Activated T-helper 9 cell treated with anti-CD3 and anti-CD28 coated beads, Interleukin-2, amount 50 U/mL, for 16 hours (primary cell): ENCODE measurements at places on chromosomes 11 and 22.

- no peak for DNase-seq
Measured at GRCh38 chr11:111981270-111981669, 43.9 kb upstream of the DLAT start.

GRCh38 chr11:535210-535518 is 212 bp downstream of the HRAS start:
- no peak for DNase-seq

- no peak for DNase-seq
Measured at GRCh38 chr22:23405366-23405851, 174.7 kb downstream of the IGLL1 start.

DNA sequence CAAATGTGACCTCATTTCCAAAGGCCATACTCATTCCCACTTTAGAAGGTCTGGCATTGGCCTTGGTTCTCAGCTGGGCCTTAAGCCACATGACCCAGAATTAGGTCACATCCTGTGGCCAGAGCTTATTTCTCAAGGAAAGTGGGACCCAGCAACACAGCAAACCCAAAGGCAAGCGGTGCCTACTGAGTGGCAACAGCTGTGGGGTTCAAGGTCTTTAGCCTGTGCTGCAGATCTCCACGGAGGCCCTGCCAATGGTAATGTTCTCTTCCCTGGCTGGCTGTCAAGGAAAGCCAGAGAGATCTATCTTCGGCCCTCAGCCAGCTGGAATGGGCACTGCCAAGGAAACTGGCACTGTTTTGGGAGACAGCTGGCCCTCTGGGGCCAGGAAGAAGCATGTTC is 41.5 kb upstream of the TP53I11 start:
- no peak for DNase-seq

- no peak for DNase-seq
Measured at GRCh38 chr11:70876685-70877084, 375.7 kb downstream of the SHANK2 start.

DNA sequence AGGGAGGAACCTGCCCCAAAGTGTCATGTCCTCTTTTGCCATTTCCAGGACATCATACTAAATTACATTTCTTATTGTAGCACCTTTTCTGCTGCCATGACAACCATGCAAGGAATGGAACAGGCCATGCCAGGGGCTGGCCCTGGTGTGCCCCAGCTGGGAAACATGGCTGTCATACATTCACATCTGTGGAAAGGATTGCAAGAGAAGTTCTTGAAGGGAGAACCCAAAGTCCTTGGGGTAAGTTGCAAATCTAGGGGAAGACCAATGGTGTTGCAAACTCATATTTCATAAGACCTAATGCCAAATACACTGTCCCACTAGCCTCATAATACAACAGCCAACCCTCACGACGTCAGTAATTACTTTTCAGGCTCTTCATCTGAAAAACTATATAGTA is 11.7 kb downstream of the MS4A4A start:
- DNase-seq = no peak

- no peak for DNase-seq
Measured at GRCh38 chr22:48893288-48894063, 934.2 kb downstream of the BRD1 start.

GRCh38 chr11:33452836-33453624 is 195.8 kb downstream of the HIPK3 start:
- DNase-seq = no peak

DNA sequence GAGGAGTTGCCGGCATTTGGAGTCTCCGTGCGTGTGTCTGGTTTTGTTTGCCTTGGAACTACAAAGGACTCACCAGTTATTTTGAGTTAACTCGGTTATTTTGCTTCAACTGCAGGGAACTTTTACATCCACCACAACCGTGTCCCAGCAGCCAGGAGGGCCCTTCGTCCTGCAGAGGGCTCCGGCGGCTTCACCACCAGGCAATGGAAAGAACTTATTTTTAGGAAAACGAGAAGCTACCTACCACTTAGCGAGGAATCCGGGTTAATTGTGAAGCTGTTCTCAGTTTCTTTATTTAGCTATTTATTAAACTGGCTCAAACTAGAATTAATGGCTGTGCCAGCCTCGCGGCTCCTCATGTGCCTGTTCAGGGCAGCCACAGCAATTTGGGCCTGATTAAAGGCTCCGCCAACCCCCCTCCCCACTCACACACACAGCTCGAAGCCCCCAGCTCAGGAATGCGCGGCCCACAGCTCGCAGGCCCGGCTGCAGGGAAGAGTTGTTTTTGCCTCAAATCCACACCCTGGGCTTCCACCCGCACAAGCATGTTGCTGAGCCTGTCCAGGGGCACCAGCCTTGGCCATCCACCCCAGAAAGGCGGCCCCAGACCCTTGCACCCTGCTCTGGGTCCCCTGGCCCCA is 55.9 kb upstream of the FGF3 start:
- DNase-seq = no peak

GRCh38 chr22:23402275-23403151 is 177.6 kb downstream of the IGLL1 start:
- peak; percentile 22 for DNase-seq

DNA sequence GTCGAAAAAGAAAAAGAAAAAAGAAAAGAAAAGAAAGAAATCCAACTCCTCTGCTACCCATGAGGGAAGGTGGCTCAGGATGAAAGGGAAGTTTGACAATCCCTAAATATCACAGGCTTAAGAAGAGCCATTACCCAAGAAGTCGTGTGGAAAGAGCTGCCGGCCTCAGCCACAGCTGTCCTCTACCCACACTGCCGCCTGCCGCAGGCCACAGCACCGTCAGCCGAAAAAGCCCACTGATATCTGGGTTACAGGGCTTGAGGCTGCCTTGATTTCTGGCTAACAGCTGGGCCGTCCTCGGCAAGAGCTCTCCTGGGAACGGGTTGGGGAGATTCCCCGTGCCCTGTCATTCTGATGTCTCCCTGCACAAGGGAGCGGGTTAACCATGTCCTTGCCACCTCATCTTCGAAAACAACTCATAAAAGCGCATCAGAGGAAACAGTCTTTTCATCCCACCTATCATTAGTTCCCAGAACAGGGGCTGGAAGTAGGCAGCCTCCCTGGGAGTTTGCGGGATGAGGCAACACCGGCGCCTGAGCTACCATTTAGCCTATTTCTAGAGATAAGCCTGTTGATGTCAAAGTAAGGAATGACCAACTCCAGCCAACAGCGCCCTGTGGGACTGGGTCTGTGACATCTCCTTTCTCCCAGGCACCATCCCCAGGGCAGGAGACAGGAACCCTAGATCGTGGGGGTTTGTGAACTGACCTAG is 21.8 kb upstream of the SNX32 start:
- no peak for DNase-seq

GRCh38 chr11:79708319-79708932 is 267.6 kb upstream of the TENM4 start:
- no peak for DNase-seq

DNA sequence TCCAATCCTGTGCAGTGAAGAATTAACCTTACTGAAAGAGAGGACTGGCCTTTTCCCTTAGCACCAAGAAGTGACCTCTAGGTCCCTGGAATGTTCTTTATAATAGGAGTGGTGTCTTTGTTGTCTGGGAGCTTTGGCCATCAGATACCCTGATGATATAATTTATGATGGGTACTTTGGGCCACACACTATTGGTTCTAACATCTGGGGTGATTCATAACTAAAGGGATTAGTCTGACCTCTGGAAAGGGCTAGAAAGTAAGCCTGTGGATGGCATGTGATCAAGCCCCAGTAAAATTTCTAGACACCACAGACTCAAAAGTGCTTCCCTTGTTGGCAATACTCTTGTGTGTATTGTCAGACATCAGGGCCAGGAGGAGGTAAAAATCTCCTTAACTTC is 891.2 kb downstream of the KCNA4 start:
- no peak for DNase-seq

DNA sequence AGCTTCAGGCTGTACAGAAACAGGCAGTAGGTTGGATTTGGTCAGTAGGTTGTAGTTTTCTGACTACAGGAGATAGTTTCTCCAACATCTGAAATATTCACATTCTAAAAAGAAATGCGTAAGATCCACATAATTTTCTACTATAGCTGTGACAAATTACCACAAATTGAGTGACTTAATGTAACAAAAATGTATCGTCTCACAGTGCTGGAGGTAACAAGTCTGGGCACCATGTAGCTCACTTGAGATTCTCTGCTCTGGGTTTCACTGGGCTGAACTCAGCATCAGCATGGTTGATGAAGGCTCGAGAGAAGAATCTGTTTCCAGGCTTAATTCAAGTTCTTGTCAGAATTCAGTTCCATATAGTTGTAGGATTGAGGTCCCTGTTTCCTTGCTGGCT is 350.9 kb upstream of the CCDC179 start:
- DNase-seq = no peak

DNA sequence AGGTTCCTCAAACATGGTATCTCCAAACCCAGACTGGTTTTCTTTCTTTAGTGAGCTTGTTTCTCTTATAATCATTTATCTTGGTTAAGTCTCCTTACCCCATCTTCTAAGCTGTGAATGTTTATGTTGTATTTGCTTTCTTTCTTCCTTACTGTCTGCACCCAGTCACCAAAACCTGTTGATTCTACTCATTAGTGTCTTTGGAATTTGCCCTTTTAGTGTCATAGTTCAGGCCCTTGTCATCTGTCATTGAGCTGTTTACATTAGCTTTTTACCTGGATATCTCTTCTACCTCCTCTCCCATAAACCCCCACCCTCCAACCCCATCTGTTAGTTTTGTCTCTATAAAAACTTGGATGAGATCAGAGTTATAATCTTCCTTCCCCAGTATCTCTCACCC is 59.9 kb downstream of the AMOTL1 start:
- DNase-seq = no peak

GRCh38 chr22:20645954-20646353 is 128.0 kb upstream of the SERPIND1 start:
- no peak for DNase-seq

- no peak for DNase-seq
Measured at GRCh38 chr11:100637706-100638105, 49.4 kb upstream of the ARHGAP42 start.

GRCh38 chr22:39457556-39458443 is 988 bp downstream of the MGAT3 start:
- no peak for DNase-seq

- DNase-seq = no peak
Measured at GRCh38 chr11:110519796-110520195, 90.0 kb downstream of the FDX1 start.

DNA sequence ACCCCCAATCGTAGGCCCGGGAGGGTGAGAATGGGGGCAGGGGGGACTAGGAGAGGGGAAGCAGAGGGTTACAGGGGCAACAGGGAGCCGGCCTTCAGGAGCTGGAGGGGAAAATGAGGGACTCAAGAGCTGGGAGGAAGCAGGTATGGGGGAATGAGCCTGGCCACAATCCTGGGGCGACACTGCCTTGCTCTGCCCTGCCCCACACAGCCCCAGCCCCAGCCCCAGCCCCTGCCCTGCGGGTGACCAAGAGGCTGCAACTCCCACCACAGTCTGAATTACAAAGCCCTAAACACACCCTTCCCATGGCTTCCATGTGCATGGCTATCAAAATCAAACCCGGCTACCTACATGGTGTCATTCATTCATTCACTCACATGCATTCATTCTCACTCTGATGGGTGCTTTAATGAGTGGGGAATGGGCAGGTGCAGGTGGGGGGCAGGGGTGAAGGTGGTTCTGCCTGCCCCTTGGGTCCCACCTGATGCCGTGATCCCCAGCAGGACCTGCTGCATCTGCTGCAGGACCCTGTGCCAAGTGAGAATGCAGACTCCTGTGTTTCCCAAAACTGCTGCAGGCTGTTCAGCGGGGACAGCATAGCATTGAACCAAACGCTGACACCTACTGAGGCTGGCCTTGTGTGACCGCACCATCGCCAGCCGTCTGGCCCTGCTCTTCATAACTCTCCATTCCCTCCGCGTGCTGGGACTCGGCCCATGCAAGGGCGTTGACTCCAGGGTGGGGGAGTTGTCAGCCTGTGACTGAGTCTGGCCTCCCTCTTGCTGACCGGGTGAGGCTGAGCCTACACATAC is 9.5 kb upstream of the LINC01488 start:
- DNase-seq = no peak

GRCh38 chr11:3135481-3136440 is 29.3 kb downstream of the OSBPL5 start:
- no peak for DNase-seq

GRCh38 chr11:64872790-64873488 is 5.5 kb downstream of the EHD1 start:
- DNase-seq = no peak

DNA sequence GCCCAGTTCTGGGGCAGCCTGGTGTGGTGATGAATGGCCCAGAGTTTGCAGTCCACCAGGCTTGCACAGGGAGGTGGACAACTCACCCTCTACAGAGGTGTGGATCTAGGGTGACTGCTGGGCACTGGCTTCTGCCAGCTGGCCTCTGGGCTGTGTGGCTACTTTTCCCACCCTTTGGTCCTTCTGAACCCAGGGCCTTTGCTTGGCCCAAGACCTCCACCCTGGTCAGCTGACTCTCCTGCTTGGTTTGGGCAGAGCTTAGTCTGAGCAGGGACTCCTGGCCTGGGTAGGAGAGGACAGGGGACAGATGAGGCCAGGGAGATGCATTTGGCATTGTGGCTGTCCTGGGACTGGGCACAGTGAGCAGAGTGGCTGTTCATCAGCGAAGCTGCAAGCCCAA is 83.0 kb upstream of the SHANK2 start:
- DNase-seq = no peak

GRCh38 chr11:59556115-59556916 is 45.0 kb downstream of the OR4D9 start:
- DNase-seq = peak; percentile 40

DNA sequence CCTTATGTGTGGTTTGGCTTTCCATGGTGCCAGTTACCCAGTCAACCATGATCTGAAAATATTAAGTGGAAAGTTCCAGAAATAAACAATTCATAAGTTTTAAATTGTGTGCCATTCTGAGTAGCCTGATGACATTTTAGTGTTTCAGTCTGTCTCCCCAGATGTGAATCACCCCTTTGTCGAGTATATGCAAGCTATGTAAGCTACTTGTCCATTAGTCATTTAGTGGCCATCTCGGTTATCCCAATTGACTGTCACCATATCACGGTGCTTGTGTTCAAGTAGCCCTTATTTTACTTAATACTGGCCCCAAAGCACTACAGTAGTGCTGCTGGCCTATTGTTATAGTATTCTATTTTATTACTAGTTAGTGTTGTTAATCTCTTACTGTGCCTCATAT is 44.9 kb downstream of the ATG16L2 start:
- DNase-seq = no peak

DNA sequence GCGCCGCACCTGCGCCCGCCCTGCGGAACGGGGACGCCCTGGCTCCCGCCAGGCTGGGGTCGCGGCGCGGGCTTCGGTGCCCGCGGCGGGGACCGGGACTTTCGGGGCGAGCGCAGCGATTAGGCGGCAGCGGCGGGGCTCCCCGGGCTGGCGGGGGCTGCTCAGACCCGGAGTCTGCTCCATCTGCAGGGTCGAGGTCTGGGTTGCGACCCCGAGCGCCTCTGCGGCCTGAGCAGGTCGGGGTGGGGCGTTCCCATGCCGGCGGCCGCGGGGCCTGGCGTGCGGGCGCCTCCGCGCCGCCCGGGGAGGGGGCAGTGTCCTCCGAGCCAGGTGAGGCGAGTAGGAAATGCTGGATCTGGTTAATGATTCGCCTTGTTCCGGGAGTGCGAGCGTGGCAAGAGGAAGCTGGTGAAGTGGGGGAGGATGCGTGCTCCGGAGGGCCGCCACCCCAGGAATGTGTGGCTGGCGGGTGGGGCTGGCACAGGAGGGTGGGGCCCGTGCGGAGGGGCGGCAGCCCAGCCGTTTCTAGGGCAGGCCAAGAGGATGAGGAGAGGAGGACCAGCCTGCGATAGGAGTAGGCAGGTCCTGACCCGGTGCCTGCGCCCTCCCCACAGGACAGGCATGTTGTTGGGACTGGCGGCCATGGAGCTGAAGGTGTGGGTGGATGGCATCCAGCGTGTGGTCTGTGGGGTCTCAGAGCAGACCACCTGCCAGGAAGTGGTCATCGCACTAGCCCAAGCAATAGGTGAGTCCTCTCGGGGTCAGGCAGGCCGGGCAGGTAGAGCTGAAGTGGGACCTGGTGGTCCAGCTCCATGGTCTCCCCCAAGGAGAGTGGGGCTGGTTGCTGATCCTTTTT is 606 bp downstream of the RASSF7 start:
- no peak for DNase-seq
